ENCODE measurements at places on chromosomes 2 and 18.

GRCh38 chr18:55185391-55185790 is 226.1 kb upstream of the CCDC68 start:
- no peak for DNase-seq

DNA sequence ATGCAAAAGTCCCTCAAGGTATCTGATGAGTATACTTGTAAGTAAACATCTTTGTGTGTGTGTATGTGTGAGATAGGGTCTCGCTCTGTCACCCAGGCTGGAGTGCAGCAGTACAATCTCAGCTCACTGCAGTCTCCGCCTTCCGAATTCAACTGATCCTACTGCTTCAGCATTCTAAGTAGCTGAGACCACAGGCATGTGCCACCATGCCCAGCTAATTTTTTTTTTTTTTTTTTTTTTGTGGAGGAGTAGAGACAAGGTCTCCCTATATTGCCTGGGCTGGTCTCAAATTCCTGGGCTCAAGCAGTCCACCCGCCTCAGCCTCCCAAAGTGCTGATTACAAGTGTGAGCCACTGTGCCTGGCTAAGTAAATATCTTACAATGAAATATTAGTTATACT is 23.2 kb downstream of the ADAM17 start:
- DNase-seq: no peak

GRCh38 chr2:165863810-165864261 is 69.8 kb upstream of the GALNT3 start:
- no peak for DNase-seq

DNA sequence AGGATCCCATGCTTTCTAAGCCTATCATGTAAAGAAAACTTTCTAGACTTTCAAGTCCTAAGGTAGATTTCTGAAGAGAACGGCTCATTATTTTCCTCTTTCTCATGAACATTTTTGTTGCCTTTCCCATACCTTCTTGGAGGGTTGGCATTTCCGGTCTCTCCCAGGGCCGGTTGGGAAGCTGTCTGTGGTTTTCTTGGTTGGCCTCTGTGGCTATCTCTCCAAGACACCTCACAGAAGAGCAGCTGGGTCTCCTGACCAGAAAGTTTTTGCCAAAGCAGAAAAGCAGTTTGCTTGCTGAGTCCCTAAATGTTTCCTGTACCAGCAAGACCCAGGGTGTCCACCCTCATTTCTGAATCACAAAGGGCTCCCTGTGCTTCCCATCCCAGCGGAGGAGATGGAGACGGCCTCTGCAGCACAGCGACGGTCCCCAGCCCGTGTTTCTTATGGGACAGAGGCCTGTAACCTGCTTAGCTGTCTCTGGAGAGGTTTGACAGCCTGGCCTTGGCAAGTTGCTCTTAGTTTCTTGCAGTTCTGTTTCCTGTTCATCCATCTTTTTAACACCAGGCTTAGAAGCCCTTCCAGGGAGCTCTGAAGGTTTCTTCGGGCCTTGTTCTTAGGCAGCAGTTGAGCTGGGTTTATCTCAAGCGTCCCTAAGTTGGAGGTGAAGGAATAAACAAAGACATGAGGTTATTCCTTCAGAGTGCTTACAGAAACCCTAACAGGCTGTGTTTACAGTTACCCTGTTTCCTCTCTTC is 39.8 kb downstream of the GREB1 start:
- DNase-seq: no peak

DNA sequence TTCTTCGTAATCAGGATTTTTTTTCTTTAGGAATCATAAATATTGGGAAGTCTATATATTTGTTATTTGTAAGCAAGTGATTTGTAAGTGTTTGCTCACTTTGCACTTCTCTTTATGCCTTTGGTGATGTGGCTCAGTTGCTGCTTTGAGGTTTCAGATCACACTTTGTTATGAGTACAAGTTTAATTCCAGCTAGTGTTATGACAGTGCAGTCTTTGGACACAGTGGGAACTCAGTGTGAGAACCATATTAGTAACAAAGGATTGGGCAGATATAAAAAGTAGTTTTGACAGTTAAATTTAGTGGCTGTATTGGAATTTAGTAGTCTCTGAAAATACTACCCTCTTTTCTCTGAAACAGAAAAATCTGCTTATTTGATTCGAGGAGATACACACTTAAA is 67.7 kb downstream of the ABI2 start:
- DNase-seq: no peak

DNA sequence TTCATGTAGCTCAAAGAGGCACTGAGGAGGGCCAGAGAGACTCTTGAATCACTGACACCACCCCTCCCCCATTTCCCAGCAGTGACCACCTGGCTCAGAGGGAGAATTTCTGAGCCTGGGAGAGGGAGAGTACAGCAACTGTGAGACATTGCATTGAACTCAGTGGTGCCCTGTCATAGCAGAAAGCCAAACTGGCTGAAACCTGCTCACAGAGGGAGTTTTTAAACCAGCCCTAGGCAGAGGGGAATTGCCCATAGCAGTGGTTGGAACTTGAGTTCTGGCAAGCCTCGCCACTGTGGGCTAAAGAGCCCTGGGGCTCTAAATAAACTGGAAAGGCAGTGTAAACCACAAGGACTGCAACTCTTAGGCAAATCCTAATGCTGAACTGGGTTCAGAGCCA is 243.1 kb downstream of the ADCYAP1 start:
- no peak for DNase-seq

GRCh38 chr2:118604371-118604770 is 243.1 kb downstream of the EN1 start:
- DNase-seq: no peak

- DNase-seq: no peak
These were observed 168.5 kb upstream of the GLI2 start for GRCh38 chr2:120567128-120567527.

GRCh38 chr2:43372416-43373081 is 146.1 kb upstream of the ZFP36L2 start:
- no peak for DNase-seq

GRCh38 chr2:17749753-17750438 is 3.7 kb downstream of the SMC6 start:
- no peak for DNase-seq

- peak; percentile 66 for DNase-seq
These were observed 1.8 kb downstream of the ZCCHC2 start for GRCh38 chr18:62524440-62525200.

GRCh38 chr2:23746141-23746863 is 180.6 kb downstream of the ATAD2B start:
- DNase-seq: no peak

GRCh38 chr2:101696272-101697123 is 1.0 kb upstream of the MAP4K4 start:
- DNase-seq: no peak

DNA sequence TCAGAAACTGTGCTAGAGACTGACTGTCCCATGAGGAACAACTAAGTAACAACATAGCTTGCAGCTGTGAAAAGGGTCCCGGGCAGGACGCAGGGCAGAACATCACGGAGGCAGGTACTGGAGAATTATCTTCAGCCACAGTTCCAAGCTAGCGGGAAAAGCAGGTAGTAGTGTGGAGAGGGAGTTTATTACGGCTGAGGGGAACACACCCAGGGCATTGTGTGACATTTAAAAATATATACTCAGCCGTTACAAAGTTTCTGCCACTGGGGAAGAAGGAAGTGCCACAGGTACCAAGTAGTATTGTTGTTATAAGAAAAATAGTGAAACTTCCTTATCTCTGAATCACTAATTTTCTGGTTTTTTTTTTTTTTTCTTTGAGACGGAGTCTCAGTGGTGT is 179.6 kb downstream of the LAMA1 start:
- no peak for DNase-seq

DNA sequence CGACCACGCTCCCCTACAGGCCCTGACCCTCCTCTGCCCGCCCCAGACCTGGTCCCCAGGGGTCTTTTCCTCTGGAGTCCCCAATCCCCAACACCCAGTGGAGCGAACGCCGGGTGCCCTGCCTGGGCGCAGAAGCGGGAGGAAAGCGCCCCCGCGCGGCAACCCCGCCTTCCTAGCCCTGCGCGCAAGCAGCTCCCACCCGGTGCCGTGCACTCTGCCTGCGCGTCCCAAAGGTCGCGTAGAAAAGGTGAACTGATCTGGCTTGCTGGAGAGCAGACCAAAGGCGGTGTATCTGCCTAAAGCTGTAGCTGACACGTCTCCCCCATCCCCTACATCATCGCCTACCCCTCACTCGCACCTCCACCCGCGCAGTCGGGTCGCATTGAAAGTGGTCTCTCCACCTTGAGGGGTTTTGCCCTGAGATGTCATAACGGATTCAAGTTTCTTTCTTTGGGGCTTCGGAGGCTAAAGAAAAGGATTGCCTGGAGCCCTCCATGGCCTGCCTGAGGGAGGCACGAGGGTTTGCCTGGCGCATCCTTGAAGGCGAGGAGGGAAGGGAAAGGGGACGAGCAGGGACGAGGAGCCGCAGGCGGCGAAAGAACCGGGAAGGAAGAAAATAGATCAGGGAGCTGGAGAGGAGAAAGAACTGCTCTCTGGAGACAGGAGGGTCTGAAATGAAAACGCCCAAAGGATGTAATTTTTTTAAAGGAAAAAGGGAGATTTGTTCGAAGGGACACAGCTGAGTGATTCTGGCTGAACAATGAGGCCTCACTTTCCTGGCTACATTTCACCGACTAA is 5.8 kb downstream of the GAD1 start:
- no peak for DNase-seq

GRCh38 chr2:207148020-207148419 is 17.7 kb downstream of the KLF7 start:
- no peak for DNase-seq

- no peak for DNase-seq
These were observed 24.6 kb downstream of the SOWAHC start for GRCh38 chr2:109638795-109639194.

GRCh38 chr2:117977696-117978095 is 36.2 kb downstream of the CCDC93 start:
- DNase-seq: no peak

GRCh38 chr2:241595600-241596140 is 37.1 kb downstream of the BOK start:
- DNase-seq: no peak

DNA sequence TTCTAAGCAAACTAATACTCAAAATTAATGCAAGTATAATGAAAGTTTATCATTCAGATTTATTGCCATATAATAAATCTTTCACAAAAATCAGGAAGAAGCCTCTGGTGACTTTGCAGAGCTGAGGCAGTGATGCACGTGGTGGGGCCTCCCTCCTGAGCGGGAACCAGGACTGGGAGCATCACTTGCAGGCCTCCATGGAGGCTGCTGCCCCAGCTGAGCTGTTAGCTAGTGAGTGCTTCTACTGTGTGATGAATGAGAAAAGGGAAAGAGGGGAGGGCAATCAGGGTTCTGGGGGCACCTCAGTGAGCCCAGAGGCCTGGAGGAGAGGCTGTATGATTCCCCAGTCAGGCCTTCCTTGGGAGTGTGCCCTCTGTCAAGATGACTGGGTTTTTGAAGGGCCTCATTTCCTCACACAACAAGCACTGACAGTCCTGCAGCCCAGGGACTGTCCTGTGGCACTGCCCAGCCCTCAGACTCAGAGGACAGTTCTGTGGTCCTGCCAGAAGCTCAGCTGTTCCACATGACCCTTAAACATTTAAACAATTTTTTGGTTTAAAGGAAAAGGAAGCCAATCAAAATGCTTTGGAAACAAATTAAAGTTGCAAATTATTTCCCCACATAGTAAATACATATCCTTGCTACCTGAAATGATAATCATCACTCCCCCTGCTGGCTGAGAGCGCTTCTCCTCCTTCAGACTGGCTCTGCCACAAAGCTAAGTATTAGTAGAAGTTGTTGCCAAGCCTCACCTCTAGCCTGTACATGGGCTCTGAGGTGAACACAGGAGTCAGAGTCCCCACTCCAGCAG is 90.9 kb upstream of the SMAD7 start:
- DNase-seq: peak; percentile 25

DNA sequence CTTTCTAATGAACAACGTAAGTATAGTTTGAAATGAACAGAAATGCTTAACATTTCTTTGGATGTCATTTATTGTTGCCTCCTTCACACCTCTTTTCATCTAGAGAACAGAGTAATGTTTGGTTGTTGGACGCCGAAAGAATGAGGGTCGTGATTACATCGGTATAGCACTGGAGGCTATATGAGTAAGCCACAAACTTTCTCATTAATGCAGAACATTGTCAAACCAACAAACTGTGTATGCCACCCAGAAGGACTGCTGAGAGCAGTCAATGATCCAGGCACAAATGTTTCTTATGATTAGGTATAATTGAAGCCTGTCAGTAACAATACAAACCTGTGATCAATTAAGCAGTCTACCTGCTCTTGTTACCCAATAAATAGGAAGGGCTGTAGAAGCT is 1494.7 kb upstream of the NXPH2 start:
- DNase-seq: no peak

GRCh38 chr2:239519089-239519920 is 118.5 kb upstream of the HDAC4 start:
- DNase-seq: no peak

- DNase-seq: peak; percentile 3
These were observed 1.5 kb upstream of the IL1RL2 start for GRCh38 chr2:102185347-102185746.

DNA sequence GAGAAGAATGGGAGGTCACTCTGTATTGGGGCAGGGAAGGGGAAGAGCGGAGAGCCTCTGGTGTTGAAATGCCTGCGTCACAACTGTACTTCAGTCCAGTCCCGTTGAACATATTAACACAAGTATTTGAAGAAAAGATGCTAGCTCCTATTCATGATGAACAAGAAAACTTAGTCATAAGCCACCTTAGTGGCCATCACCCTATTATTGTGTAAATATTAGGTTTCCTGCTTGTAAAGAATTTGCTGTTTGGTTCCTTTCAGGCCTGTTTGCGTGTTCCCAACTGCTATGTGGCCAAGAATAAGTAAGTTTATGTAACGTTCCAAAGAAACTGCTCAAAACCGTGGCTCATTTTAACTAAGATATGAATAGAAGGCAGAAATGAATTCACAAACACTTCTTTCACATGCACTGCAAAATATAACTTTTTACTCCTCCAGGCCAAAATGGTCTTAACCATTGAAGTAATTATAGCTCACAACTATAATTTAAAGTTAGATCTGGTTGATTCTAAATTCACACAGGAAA is 204.3 kb downstream of the ZNF385B start:
- DNase-seq: no peak

DNA sequence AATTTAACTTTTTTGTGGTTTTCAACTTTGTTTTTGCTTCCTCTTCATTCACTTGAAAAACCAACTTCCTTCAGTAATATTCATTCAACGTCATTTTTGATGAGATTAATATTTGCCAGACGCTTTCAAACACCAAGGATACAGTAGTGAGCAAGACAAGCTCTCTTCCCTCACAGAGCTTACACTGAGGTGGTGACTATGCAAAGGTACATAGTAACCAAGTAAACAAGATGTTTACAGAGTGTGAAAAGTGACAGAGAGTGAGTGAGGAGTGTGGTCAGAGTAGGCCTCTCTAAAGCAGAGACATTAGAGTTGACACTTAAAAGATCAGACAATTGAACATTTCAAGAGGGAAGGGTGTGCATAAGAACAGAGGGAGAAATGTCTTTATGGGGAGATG is 155.5 kb downstream of the TMEM247 start:
- DNase-seq: peak; percentile 50
